ENCODE measurements at places on chromosomes 5 and 9.

GRCh38 chr9:108053555-108054061, 564.0 kb upstream of the KLF4 start:
- peak; percentile 21 for DNase-seq

- no peak for DNase-seq
Observed at GRCh38 chr5:166058660-166059059, 2232.8 kb upstream of the WWC1 start.

GRCh38 chr5:53262348-53262970, 152.9 kb upstream of the MOCS2 start:
- DNase-seq, result no peak

DNA sequence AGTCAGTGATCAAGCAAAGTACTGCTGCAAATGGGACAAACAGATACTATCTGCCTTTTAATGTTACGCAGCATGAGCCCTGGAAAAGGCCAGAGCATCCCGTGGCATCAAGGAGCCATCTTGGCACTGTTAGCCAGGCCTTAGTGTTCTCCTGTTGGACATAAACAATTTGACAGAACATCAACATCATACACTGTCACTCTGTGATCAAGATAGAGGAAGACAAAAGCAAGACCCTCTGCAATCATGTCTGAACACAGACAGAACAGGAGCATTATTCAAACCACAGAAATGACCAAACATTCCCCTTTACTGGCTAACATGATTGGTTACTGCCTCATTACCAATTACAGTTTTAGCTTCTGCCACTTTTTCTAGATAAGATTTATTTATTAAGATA, 21.2 kb upstream of the ROPN1L start:
- DNase-seq, result no peak

DNA sequence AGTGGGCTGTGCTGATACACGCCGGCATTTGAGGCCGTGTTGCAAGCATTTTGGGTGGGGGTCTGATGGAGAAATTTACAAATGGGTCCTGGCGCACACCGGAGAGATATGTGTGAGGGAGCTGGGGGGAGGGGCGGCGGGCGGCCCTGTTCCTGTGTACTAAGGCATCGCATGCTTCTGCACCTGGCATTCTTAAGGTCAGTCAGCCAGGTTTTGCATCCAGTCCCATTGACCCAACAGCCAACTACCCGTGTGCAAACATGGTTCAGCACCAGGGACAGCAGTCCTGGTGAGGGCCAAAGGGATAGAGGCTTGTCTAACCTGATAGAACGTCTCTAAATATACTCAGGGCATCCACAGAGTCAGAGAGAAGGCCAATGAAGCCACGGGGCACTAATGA, 839 bp downstream of the GABRG2 start:
- DNase-seq, result no peak

DNA sequence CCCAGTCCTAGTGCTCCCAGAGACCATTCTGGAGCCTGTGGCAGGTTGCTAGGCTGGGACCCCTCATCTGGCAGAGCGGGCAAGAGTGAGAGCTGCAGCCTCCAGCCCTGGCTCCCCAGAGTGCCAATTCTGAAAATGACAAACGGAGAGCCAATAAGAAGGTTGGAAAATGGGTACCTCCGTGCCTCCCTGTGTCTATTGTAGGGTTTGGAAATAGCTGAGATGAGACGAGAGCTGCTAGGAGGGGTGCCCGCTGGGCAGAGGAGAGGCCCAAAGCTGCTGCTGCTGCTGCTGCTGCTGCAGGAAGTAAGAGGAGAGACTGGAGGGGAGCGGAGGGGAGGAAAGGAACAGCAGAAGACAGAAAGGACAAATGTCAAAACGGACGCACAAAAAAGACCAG, 36.0 kb upstream of the FUBP3 start:
- no peak for DNase-seq

- DNase-seq, result no peak
Observed at GRCh38 chr9:36625006-36625615, 52.4 kb downstream of the MELK start.

DNA sequence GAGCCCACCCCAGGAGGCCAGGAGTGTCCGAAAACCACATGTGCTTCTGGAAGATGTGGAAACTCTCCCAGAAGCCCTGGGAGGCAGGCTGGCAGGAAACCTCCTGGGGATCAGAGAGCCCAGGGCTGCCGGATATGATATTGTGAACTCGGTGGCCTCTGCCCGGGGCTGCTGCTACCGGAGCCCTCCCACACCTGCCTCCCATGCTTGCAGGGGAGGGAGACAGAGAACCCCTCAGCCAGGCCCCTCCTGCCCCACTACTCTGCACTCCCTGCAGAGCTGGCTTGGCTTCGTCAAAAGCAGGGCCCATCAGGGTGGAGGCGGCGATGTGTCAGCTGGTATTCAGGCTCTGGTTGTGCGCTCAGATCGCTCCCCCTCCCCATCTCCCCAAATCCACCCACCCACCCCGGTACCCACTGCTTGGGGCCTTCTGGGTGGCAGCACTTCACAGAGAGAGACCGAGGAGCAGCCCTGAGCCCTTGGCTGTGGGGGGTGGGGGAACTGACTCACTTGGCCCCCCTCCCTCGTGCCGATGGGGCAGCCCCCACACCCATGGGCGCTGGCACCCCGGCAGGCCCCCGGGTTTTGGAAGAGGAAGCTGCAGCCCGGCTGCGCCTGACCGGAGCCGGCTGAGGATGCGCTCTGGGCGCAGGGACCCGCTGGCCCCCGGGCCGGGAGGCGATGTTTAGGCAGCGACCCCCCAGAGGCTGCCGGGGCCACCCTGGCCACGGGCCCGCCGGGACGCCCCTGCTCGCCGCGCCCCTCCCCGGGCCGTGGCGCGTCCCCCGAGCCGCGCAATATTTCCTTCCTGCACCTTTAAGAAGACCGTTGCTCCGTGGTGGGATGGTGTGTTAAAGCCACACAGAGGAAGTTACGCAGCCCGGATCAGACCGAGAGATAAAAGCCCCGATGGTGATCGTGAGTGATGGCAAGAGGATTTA, 786 bp upstream of the NTNG2 start:
- DNase-seq, result no peak

- no peak for DNase-seq
Observed at GRCh38 chr9:17462869-17463464, 115.9 kb upstream of the SH3GL2 start.

DNA sequence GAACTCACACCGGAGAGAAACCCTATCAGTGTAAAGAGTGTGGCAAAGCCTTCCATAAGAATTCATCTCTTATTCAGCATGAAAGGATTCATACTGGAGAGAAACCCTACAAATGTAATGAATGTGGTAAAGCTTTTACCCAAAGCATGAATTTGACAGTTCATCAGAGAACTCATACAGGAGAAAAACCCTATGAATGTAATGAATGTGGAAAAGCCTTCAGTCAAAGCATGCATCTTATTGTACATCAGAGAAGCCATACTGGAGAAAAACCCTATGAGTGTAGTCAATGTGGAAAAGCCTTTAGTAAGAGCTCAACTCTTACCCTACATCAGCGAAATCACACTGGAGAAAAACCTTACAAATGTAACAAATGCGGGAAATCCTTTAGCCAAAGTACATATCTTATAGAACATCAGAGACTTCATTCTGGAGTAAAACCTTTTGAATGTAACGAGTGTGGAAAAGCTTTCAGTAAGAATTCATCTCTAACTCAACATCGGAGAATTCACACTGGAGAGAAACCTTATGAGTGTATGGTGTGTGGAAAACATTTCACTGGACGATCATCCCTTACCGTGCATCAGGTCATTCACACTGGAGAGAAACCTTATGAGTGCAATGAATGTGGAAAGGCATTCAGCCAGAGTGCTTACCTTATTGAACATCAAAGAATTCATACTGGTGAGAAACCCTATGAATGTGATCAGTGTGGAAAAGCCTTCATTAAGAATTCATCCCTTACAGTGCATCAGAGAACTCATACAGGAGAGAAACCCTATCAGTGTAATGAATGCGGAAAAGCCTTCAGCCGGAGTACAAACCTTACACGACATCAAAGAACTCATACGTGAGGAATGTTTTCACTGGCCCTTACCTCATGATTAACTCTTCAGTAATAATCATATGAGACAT, 8.9 kb upstream of the ZNF454 start:
- DNase-seq, result no peak

DNA sequence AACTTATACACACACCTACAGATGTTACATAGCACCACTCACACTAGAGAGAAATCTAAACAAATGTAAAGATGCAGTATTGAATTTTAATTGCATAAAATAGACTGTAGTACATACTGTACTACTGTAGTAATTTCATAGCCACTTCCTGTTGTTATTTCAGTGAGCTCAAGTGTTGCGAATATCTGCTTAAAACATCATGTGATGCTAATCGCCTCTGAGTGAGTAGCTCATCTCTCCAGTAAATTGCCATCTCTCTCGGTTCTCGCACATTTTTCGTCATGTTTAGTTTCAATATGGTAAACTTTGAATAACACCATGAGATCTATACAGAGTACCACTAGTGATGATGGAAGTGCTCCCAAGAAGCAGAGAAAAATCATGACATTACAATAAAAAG, 22.0 kb upstream of the ARHGEF28 start:
- DNase-seq, result no peak

- DNase-seq, result no peak
Observed at GRCh38 chr9:68702493-68702892, 2.5 kb upstream of the PIP5K1B start.

Data from NCI-H187 (cell line).